Progenitor cell of endocrine pancreas (in vitro differentiated cells): ENCODE measurements at places on chromosomes 11 and 22. TPM values are rescaled to one million over a fixed set of nuclear protein-coding genes. Genes with fewer than 3 reads are reported as not detected.

GRCh38 chr11:122229481-122230384 lies 113.7 kb upstream of the BLID start:
- peak overlapping the region; percentile 30 for H3K4me3 ChIP-seq
- peak overlapping the region; percentile 77 for H3K27ac ChIP-seq
- H3K27me3 ChIP-seq = no peaks in the 10 kb centered on the region
- H3K36me3 ChIP-seq = no peaks in the 10 kb centered on the region
- H3K4me1 ChIP-seq = peaks cover 7% of the 10 kb centered on the region
- DNase-seq = no peak

- no peak overlapping the region for H3K27ac ChIP-seq
- H3K4me3 ChIP-seq = no peak overlapping the region
- no peaks in the 10 kb centered on the region for H3K36me3 ChIP-seq
- H3K27me3 ChIP-seq = peaks cover 16% of the 10 kb centered on the region
- no peak for DNase-seq
- H3K4me1 ChIP-seq = no peaks in the 10 kb centered on the region
These were observed 55.2 kb downstream of the SLC1A2 start for GRCh38 chr11:35363854-35364780.

GRCh38 chr11:119749006-119749565 lies 20.1 kb upstream of the NECTIN1 start:
- H3K27ac ChIP-seq = no peak overlapping the region
- H3K4me1 ChIP-seq = no peaks in the 10 kb centered on the region
- no peaks in the 10 kb centered on the region for H3K36me3 ChIP-seq
- DNase-seq = no peak
- peaks cover 49% of the 10 kb centered on the region for H3K27me3 ChIP-seq

DNA sequence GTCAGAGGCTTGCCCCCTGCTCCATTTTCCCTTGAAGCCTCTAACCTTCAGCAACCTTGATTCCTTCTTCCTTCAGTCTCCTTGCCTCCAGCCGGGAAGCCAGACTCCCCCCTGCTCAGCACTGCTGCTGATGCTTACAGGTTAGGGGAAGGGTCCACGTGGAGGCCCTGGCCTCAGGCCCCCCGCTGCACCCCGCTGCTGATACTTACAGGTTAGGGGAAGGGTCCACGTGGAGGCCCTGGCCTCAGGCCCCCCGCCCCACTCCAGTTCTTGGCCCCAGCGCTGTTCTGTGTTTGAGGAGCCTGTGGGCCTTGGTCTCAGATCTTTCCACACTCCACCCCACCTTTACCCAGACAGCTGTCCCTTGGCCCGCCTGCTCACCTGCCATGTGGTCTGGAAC lies 25.6 kb upstream of the PKNOX2 start:
- H3K4me1 ChIP-seq = peaks cover 4% of the 10 kb centered on the region
- peaks cover 32% of the 10 kb centered on the region for H3K27me3 ChIP-seq
- no peak overlapping the region for H3K27ac ChIP-seq
- DNase-seq = no peak

GRCh38 chr11:122505304-122506006 lies 150.1 kb upstream of the UBASH3B start:
- H3K36me3 ChIP-seq = no peaks in the 10 kb centered on the region
- no peak overlapping the region for H3K27ac ChIP-seq
- peak; percentile 71 for DNase-seq
- peaks cover 8% of the 10 kb centered on the region for H3K27me3 ChIP-seq
- H3K4me3 ChIP-seq = no peak overlapping the region
- peaks cover 5% of the 10 kb centered on the region for H3K4me1 ChIP-seq

DNA sequence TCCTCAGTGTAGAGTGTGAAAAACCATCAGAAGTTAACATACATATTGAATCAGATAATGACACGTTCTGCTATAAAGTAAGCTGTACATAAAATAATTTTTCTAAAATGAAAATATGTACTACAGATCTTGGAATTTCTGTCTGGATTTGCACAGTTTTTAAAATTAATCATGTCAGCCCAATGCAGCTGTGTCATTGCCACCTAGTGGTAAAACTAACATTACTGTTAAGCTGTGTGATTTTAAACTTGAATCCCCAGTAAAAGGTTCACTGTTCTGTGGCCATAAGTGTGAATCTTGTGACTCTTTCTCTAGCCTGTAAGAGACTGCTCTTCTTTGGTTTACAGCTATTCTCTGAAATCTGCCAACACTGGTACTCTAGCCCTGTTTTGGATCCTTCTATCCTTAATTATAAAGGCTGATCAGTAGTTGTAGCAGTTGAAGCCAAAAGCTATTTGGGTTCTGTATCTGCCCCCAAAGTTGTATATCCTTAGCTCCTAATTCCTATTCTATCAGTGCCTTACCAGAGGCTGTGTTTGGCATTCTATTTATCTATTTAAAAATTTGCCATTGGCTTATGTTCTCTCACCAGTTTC lies 4.0 kb downstream of the JRKL start:
- no peak overlapping the region for H3K4me3 ChIP-seq
- H3K4me1 ChIP-seq = peaks cover 4% of the 10 kb centered on the region
- H3K27ac ChIP-seq = no peak overlapping the region
- no peaks in the 10 kb centered on the region for H3K27me3 ChIP-seq

DNA sequence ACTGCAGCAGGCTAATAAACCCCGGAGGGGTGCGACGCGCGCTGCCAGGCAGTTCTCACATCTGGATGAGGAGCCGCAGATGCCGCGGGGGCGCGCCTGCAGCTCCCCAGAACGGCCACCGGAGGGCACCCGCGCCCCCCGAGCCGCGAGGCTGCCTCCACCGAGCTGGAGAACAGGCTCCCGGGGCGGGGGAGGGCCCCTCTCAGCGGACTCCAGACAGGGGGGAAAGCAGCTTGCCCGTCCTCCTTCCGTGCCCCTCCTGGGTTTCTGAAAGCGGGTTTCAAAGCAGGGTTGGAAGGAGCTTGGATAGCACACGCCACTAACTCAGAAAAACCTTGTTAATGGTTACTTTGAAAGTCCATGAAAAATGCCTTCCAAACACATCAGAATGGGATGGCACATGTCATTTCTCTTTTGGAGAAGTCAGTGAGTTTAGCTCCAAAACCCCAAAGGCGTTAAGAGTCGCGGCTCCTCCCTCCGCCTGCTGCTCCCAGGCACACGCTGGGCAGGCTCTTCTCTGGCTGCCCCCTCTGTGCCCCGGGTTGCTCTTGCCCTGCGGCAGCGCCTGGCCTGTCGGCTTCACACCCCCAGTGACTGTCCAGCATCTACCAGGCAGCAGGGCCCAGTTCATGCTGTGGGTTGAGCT lies 317.8 kb downstream of the NTM start:
- DNase-seq = peak; percentile 66
- no peak overlapping the region for H3K27ac ChIP-seq
- H3K27me3 ChIP-seq = peaks cover 55% of the 10 kb centered on the region
- H3K4me3 ChIP-seq = no peak overlapping the region
- H3K4me1 ChIP-seq = no peaks in the 10 kb centered on the region
- no peaks in the 10 kb centered on the region for H3K36me3 ChIP-seq

Gene KCNJ1
- not detected in 2 replicates for total RNA-seq

- no peak overlapping the region for H3K4me3 ChIP-seq
- H3K27me3 ChIP-seq = no peaks in the 10 kb centered on the region
- no peaks in the 10 kb centered on the region for H3K4me1 ChIP-seq
- peak overlapping the region; percentile 55 for H3K27ac ChIP-seq
- DNase-seq = no peak
- peaks cover 6% of the 10 kb centered on the region for H3K36me3 ChIP-seq
These were observed 11.8 kb upstream of the MIEF1 start for GRCh38 chr22:39490135-39490798.

- no peaks in the 10 kb centered on the region for H3K36me3 ChIP-seq
- H3K27ac ChIP-seq = no peak overlapping the region
- H3K27me3 ChIP-seq = no peaks in the 10 kb centered on the region
- no peaks in the 10 kb centered on the region for H3K4me1 ChIP-seq
- H3K4me3 ChIP-seq = no peak overlapping the region
These were observed 166.7 kb upstream of the GUCY1A2 start for GRCh38 chr11:107184986-107185385.

DNA sequence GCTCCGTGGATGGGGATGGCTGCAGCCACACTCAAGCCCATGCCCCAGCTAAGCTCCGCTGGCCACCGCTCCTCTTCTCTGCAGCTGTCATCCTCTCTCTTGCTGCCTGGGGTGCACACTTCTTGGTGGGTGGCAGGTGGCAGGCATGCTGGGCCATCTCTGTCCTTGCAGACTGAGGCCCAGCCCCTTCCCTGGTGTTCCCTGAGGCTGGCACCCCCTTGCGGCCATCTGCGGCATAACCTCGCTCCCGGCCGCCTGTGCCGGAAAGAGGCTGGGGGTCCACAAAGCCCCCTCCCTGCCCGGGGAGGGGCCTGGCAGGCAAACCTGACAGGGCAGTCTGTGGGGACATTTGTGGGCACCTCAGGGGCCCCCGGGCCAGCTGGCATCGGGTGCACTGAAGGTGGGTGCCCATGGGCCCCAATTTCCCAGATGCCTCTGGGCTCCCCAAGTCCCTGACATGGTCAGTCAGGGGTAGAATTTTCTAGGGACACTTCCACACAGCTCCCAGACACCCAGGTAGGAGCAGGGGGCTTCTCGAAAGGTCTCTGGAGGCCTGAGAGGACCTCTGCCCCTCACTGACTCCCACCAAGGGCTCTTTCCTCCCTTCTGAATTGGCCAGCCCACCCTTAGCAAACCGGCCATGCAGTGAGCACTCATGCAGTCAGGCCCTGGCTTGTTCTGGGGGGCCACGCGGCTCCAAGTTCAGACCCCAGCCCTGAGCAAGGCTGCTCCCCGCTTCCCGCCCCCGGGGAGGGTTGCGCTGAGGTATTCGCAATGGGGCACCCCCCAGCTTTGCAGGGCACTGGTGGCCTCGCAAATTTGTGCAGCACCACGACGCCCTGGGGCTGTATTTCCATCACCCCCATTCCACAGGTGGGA lies 23.5 kb upstream of the TH start:
- peak; percentile 74 for DNase-seq
- no peaks in the 10 kb centered on the region for H3K36me3 ChIP-seq
- peaks cover 25% of the 10 kb centered on the region for H3K27me3 ChIP-seq
- no peak overlapping the region for H3K27ac ChIP-seq
- peaks cover 9% of the 10 kb centered on the region for H3K4me1 ChIP-seq

GRCh38 chr11:59667812-59668187 lies 1.0 kb downstream of the PATL1 start:
- peak overlapping the region; percentile 89 for H3K4me3 ChIP-seq
- H3K27me3 ChIP-seq = no peaks in the 10 kb centered on the region
- H3K27ac ChIP-seq = peak overlapping the region; percentile 96
- peaks cover 13% of the 10 kb centered on the region for H3K36me3 ChIP-seq
- peaks cover 19% of the 10 kb centered on the region for H3K4me1 ChIP-seq

DNA sequence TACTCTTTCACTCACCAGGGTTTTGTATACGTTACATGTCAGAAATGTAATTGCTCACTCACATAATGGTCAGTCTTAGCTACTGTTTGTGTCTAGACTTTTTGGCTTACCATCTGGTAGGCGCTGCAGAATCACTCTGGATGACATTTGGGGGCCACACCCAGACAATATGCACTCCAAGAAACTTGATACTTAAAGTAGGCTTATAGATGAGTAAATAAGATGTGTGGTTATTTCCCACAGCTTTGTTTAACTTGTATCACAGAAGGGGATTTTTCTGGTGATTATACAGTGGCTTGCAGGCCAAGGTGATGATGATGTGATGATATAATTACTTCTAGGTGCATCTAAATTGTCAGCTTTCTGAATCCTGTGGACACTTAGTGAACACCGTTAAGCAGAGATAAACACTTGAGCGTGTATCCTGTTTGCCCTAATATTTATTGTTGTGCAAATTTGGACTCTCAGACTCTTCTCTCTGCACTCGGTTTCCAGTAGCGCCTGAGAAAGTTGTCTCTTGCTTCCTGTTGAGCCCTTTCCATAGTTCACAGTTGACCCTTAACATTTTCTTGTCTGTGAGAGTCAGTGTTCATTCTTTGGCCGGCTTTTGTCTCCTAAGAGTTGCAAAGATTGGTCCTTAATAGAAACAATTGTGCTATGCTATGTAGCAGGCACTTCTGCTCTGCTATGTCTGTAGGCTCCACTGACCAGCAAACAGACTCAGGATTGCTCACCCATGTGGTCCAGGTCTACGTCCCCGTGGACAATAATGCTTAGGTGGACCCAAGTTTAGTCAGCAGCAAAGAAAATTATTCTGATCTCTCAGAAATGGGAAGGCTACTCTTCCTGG lies 89.3 kb downstream of the PRR5L start:
- H3K27me3 ChIP-seq = peaks cover 12% of the 10 kb centered on the region
- no peak for DNase-seq
- no peaks in the 10 kb centered on the region for H3K36me3 ChIP-seq
- H3K27ac ChIP-seq = no peak overlapping the region
- no peak overlapping the region for H3K4me3 ChIP-seq
- H3K4me1 ChIP-seq = no peaks in the 10 kb centered on the region

DNA sequence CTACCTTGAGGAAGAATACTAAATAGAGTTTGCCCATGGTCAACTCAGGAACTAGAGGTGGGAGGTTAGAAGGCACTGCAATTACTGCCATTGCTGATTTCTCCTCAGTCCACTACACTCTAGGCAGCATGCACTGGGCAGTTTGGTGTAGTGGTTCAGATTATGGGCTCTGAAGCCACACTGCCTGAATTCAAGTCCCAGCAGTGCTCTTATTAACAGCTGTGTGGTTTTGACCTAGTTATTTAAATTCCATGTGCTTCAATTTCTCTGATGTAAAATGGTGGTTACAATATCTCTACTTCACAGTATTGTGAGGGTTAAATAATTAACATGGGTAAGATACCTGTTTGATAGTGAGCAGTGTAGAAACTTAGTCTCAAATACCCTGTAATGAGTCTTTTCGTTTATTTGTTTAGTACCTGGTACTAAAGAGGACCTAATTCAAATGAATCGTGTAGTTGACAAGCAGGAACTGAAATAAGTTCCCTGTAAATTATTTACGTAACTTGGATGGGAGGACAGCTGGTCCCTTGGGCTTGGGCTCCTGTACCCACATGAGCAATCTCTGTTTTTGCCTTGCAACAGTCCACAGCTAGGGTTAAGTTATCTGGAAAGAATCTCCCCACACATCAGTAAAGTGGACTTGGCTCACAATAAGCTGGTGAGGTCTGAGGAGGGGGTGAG lies 17.8 kb downstream of the PRR5L start:
- H3K4me1 ChIP-seq = no peaks in the 10 kb centered on the region
- peaks cover 9% of the 10 kb centered on the region for H3K27me3 ChIP-seq
- DNase-seq = no peak
- H3K4me3 ChIP-seq = no peak overlapping the region
- no peaks in the 10 kb centered on the region for H3K36me3 ChIP-seq
- H3K27ac ChIP-seq = no peak overlapping the region

DNA sequence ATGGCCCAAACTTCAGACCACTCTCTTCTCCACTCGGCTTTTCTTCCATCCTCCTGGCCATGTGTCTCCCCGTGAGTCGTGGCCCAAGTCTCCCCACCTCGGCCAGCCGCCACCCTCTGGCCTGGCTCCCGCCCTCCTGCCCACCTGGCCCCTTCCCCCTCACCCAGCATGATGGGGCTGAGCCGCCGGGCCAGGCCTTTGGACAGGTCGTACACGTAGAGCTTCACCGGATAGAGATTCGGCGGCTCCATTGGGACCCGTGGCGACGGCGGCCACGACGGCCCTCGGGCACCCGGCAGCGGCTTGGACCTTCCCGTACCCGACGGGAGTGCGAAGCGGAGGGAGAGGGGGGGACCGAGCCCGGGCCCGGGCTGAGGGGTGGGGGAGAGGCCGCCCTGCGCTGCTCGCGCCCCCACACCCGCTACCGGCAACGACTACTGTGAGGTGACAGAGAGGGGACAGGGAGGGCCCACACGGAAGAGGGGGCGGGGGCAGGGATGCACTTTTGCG lies at the start of gene DESI1:
Gene DESI1 (minus strand): TSS at position 455 of the 510 bp plus-strand sequence. CDS start 204 bp downstream, at position 251.
- peaks cover 9% of the 10 kb centered on the region for H3K36me3 ChIP-seq
- no peak for DNase-seq
- H3K27me3 ChIP-seq = no peaks in the 10 kb centered on the region
- H3K27ac ChIP-seq = peak within 1 kb of the TSS; percentile 99

GRCh38 chr11:123188508-123189165 lies 6.4 kb downstream of the CLMP start:
- H3K27me3 ChIP-seq = peaks cover 48% of the 10 kb centered on the region
- H3K36me3 ChIP-seq = no peaks in the 10 kb centered on the region
- H3K4me3 ChIP-seq = no peak overlapping the region
- no peak overlapping the region for H3K27ac ChIP-seq
- peaks cover 16% of the 10 kb centered on the region for H3K4me1 ChIP-seq
- DNase-seq = no peak

Gene SERPIND1
- total RNA-seq = 0.40 and 0.74 TPM in 2 replicates
